CD14-positive monocyte (primary cell): ENCODE measurements at places on chromosomes 5 and 9. TPM values are rescaled to one million over a fixed set of nuclear protein-coding genes. Genes with fewer than 3 reads are reported as not detected.

DNA sequence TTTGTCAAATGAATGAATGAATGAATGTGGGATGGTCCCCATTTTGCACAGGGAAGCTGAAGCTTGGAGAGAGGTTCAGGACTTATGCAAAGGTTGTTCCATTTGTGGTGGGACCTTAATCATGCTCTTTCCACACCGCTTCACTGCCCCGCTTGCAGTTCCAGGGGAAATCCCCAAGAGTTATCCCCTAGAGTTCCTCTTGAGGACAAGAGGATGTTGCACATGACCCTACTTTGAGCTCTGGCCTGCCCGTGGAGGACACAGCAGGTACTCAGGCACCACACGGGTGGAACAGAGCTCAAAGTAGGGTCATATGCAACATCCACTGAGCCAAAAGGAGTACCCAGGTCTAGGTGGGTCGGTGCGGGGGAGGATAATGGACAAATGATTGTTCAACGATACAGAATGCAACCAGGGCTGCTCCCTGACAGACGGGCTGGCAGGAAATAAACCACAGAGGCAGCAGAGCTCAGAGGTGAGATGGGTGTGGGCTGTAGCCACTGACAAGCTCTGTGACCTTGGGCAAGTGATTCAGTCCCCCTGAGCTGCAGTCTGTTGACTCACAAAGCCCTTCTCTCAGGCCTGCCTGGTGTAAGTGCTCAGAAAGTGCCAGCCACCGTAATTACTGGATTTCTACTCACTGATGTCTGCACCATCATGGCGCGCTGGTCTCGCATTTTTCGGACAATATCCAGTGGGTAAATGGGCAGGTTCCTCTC is 60.3 kb upstream of the EPB41L4B start:
- DNase-seq: no peak

ORM2 gene
- 0.33 TPM in 1 of 2 replicates, not detected in the other for polyA plus RNA-seq

ADAMTS12 gene
- polyA plus RNA-seq: not detected

FOXD4L4 gene
- polyA plus RNA-seq: not detected in 2 replicates

NPR2 gene
- 0.48 TPM in 1 of 2 replicates, not detected in the other for polyA plus RNA-seq

GRCh38 chr5:119948162-119948561 is 318.8 kb downstream of the FAM170A start:
- no peak for DNase-seq
